ENCODE measurements at places on chromosomes 13 and 19.

DNA sequence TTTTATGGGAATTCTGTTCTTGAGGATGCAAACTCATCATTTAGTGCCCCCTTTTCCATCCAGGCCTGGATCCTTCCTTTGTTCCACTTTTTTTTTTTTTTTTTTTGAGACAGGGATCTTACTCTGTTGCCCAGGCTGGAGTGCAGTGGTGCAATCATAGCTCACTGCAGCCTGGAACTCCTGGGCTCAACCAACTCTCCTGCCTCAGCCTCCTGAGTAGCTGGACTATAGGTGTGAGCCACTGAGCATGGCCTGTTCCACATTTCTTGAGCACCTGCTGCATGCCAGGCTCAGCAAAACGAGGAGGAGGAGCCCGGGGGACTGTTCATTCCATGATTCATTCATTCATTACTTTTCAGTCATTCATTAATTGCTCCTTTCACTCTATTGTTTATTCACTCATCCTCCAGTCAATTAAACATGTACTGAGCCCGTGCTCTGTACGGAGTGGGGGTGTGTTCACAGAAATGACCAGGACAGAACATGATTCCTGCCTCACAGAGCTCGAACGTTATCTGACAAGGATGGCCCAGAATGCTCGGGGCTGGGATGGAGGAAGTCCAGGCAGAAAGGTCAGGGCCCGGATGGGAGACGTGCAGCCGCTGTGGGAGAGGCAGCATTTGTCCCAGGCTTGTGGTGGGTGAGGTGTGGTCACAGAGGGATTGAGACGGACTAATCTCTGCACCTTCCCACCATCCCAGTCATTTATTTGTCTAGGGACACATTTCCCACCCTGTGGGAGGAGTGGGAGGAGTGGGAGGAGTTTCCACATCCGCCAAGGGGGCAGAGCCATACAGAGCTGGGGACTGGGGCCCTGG, 51.2 kb upstream of the SHKBP1 start:
- no peak for DNase-seq

DNA sequence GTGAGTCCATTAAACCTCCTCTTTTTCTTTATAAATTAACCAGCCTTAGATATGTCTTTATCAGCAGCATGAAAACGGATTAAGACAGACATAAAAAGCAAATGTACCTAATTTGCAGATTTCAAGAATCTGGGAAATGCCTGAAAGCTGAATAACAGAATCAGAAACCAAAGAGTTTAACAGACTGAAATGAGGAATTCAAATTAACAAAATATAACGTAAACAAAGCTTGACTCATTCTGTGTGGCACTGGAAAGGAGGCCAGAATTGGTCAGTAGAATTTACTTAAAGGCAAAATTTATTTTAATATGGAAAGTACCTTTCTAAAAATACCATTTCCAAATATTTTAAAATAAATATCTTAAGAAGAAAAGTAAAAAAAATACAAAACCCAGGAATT, 540.6 kb upstream of the HTR2A start:
- DNase-seq = no peak

DNA sequence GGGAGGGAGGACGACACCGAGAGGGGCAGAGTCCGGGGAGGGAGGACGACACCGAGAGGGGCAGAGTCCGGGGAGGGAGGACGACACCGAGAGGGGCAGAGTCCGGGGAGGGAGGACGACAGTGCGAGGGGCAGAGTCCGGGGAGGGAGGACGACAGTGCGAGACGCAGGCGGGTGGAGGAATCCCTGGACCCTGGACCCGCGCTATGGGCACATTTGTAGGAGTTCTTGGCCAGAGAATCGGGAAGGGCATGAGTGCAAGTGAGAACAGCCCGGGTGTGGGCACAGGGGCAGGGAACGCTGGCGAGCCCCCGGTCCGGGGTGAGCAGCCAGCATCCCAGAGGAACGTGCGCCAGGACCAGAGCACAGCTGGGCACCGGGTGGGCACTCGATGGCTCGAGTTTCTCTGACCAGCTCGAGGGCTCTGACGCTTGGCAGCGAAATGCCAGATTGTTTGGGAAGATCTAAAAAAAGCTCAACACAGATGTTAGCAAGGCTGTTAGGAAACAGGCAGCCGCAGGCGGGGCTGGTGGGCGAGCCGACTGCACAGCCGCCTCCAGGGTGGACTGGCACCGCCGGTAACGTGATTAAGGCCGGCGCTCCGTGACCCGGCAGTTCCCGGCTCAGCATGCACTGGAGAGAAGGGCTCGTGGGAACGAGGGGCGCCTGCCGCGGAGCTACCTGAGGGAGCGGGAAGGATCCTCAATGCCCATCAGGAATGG, 17.9 kb upstream of the C2CD4C start:
- DNase-seq = no peak

- no peak for DNase-seq
Observed at GRCh38 chr13:105799155-105799554, 736.3 kb downstream of the EFNB2 start.

- DNase-seq = no peak
Observed at GRCh38 chr19:17526922-17527321, 15.5 kb downstream of the PGLS start.

DNA sequence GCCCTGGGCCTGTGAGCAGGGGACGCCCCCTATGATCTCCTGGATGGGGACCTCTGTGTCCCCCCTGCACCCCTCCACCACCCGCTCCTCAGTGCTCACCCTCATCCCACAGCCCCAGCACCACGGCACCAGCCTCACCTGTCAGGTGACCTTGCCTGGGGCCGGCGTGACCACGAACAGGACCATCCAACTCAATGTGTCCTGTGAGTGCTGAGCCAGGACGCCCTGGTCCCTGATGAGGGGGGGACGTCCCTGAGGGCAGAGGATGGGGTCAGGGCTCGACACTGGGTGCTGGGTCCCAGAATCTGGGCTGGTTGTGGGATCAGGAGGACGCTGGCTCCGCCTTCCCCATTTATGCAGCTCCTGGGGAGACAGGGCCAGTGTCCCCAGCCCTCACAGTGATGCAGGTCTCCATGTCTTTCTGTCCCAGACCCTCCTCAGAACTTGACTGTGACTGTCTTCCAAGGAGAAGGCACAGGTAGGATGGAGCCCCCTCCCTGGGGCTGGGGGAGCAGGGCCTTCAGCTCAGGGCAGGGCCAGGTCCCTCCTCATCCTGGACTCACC, 2.5 kb downstream of the SIGLEC7 start:
- no peak for DNase-seq

DNA sequence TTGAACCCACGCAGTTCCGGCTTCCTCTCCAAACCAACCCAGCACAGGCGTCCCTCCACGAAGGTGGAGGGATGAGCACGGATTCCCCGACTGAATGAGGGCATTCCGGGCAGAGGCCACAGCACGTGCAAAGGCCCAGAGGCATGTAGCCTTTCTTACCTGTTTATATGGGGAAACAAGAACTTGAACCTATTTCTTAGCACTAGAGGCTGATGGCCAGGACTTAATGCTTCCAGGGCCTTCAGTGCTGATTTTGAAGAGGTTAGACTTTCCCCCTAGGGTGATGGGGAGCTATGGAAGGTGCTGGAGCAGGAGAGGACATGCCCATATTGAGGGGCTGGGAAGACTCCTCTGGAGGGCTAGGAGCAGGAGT, 2.0 kb downstream of the MAST3 start:
- no peak for DNase-seq

DNA sequence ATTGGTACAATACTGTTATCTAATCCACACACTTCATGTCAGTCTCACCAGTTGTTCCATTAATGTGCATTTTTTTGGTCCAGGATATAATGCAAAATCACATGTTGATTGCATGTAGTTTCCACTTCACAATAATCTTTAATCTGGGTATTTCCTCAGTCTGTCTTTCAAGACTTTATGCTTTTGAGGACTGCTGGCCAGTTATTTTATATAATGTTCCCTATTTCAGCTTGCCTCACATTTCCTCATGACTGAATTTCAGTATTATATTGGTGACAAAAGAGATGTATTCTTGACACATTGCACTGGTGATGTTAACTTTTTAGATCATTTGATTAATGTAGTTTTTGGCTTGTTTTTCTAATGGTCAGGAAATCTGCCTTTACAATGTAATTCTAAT, 368.3 kb downstream of the IRS2 start:
- no peak for DNase-seq

GRCh38 chr19:2181633-2181997, 17.9 kb downstream of the DOT1L start:
- no peak for DNase-seq

- no peak for DNase-seq
Observed at GRCh38 chr19:42273407-42274064, 4.5 kb downstream of the CIC start.

DNA sequence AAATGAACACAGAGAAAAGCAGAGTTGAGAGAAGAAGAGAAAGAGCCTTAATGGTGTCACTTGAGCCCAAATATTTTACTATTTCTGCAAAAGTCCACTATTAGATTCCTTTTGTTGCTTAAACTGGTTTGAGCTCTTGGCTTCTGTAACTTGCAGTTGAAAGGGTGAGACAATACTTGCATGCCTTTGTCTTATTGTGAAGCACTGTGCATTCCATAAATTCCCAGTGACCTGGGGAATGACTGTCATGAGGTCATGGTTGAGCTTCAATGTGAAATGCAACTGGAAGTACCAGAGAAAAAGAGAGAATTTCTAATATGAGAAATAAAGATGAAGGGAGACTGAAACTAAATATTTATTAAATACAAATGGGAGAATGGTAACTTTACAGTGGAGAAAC, 310.9 kb downstream of the TDRD3 start:
- DNase-seq = no peak

GRCh38 chr13:40613192-40613818, 53.1 kb downstream of the FOXO1 start:
- no peak for DNase-seq

DNA sequence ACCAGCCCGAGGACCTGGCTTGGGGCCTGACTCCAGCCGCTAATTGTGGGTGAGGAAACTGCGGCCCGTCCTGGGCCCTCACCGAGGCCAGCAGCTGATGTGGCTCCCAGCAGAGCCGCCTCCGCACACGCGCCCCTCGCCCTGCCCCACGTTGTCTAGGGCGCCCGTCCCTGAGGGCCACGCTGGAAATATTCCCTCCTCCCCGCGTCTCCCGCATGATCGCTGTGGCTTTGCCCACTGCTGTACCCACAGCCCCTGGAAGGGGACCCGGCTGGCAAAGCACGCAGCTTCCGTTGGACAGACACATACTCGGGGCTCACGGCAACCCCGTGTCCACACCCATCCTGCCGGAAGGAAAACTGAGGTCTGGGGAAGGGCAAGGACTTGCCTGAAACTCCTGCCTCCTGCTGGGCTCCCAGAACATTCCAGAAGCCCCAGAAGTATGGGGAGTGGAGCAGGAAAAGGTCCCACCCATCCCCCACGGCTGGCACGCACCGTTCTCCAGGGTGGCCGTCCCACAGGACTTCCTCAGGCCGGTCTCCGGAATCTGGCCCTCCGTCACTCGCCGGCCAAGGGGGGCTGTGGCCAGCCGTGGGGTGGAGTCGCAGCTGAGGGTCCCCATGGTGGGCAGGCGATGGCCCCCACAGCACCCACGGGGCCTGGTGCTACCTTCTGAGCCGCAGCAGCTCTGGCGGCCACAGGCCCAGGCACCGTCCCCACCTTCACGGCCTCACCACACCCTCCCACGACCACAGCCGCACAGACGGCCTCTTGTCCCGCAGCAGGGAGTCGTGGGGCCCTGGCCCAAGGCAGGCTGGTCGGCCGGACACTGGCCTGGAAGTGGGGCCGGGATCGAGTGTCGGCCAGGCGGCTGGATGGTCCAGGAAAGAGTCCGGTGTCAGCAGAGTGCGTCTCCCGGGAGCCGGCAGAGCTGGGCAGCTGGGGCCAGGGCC, 13.6 kb upstream of the SHC2 start:
- no peak for DNase-seq

DNA sequence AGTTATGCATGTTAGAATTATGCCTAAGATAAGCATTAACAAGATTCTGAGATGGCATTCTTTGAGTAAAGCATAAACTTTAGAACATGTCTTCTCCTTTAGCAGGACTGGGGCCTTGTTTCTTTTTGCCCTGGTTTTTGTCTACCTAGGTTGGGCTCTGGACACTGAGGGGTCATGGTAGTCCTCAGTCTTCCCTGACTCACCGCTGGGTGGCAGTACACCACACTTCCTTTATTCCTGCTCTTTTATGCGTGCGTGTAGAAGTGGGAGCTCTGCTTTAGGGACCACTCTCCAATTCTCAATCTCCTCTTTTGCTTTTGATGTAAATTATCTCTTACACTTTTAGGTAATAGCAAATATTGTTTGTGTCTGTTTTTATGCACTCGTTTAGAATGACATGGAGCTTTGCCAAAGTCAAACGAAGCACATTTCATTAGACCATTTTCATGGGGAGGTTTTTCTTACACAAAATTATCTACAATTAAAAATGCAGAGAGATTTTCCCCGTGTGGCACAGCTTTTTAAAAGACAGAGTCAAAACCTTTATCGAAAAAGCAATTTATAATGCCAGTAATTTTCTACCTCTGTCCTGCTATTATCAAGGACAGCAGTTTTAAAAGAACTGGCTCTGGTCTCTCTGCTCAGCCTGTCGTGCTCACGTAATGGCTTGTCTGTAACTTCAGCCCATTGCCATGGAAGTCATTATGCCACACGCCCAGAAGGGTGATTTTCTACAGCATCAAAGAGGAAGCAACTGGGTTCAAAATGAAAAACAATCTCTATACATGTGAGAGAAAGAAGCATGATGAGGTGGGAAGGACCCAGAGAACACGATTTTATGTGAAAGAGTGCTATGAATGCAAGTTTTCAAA, 413.9 kb downstream of the COG6 start:
- DNase-seq = no peak

DNA sequence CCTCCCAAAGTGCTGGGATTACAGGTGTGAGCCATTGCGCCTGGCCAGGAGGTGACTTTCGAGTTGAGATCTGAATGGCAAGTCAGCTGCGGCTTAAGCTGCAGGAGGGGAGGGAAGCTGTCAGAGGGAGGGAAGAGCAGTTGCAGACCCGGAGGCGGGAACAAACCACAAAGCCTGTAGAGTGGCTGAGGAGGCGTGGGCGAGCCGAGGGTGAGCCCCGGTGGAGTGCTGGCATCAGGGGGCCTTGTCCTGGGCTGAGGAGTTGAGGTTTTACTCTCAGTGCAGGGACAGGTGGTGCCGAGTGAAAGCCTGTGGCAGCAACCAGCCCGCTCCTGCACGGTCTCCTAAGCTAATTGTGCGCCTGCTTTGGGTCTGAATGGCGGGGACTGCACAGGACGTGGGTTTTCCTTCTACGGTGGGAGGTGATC, 24.2 kb downstream of the PPP1R37 start:
- no peak for DNase-seq

DNA sequence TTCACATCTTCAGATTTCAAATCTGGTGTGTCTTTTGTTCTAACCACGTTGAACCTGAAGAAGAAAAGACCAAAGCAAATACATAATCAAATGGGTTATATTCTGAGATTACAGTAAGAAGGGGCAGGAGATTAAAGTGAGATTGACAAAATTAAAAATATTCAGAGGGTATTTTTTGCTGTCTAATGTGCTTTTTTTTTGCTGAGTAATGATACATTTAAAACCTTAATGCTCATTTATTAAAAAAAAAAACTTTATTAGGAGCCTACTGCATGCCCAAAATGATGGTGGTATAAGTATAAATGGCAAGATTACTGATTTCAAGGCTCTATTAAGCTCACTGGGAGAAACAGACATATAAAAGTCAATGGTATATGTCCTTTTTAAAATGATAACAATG, 459.4 kb downstream of the FGF9 start:
- no peak for DNase-seq

Data from HS-5 (cell line).